ENCODE measurements at places on chromosomes 12 and 14.

DNA sequence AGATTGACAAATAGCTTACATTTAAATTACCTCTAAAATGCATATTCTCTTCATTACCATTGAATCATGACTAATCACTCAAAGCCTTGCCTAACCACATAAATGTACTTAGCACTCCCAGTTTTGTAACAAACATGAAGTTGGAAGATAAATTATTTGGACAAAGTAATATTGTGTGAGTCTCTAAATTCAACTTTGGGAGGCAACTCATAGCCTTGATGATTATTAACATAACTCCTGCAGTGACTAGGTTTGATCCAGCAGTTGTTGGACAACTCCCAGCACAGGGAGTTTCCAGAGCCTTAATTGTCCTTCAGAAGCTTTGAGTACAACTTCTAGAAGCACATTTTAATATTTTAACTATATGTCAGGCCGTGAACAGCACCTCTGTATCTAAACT is 153.4 kb upstream of the PDZRN4 start:
- peak; percentile 1 for DNase-seq

GRCh38 chr12:96078231-96079135 is 43.1 kb upstream of the LTA4H start:
- no peak for DNase-seq

- DNase-seq, result no peak
These were observed 32.6 kb downstream of the NUAK1 start for GRCh38 chr12:106106061-106106566.

DNA sequence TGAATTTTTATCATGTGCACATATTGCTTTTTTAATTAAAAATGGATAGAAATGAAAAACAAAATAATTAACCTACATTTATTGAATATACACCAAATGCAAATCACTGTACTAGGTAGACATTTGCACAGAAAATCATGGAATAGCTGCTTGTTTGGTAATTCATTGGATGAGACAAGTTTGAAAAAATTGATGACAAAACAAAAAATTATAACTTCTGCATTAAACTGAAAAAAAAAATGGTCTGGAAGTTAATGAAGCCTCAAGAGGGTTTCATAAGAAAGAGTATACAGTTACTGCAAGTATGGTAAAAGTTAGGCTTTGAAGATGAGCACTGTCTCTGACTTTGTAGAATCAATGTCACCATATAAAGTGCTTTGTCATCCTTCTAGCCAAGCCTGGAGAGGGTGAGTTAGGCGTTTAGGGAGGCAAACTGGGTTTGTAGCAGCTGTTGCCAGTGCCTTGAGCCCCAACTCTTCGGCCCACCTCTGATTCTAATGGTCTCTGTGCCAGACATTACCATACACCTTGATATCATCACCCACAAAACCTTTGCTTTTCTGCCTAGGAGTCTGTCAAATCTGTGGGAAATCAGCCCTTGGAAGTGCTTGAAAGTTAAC is 291.1 kb upstream of the CLEC14A start:
- no peak for DNase-seq

DNA sequence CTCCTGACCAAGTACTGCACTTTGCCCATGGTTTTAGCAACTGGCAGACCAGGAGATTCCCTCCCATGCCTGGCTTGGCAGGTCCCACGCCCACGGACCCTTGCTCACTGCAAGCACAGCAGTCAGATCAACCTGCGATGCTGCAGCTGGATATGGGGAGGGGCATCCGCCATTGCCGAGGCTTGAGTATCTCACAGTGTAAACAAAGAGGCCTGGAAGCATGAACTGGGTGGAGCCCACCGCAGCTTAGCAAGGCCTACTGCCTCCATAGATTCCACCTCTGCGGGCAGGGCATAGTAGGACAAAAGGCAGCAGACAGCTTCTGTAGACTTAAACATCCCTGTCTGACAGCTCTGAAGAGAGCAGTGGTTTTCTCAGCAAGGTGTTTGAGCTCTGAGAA is 479.8 kb downstream of the FUT8 start:
- DNase-seq, result no peak

DNA sequence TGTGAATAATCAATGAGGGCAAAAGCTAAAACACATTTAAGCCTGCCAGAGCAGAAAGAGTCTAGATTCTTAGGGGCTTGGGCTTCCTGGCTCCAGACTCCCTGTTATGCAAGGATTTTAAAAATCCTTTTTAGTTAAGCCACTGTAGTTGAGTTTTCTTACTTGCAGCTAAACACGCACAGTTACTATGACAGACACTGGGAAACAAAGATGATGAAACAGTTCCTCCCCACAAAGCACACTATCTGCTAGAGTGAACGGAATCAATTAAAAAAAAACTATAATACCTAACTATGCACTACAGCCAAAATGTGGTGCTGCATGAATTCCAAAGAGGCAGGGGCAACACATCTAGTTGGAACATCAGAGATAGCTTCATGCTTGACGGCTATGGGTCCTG is 28.2 kb downstream of the RPS6KA5 start:
- no peak for DNase-seq

DNA sequence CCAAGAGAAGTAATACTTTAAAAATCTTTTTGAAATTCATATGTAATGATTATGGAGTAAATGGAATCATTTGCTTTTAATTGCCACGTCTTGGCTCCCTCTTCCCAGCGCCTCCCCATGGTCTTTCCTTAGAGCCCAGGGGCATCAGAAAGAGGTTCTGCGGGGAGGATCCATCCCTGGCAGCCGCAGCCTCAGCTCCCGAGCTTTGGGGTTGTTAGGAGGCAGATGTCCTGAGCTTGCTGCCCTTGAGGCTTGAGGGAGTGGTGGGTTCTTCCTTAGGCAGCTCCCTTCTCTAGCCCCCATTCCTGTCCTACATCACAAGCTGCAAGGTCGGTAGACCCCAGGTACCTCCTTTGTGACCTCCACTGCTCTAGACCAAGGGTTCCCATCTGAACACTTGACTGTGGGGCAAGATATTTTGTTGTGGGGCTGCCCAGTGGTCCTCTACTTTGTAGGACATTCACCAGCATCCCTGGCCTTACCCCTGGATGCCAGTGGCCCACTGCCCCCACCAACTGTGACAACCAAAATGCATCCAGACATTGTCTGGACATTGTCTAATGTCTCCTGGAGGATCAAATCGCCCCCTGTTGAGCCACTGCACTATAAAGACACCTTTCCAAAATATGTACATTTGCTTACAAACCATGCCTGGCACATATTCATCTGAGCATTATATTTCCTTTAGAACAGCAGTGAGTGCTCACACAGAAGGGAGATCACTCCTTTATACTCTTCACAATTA is 6.3 kb downstream of the PPP2R5C start:
- DNase-seq, result no peak

DNA sequence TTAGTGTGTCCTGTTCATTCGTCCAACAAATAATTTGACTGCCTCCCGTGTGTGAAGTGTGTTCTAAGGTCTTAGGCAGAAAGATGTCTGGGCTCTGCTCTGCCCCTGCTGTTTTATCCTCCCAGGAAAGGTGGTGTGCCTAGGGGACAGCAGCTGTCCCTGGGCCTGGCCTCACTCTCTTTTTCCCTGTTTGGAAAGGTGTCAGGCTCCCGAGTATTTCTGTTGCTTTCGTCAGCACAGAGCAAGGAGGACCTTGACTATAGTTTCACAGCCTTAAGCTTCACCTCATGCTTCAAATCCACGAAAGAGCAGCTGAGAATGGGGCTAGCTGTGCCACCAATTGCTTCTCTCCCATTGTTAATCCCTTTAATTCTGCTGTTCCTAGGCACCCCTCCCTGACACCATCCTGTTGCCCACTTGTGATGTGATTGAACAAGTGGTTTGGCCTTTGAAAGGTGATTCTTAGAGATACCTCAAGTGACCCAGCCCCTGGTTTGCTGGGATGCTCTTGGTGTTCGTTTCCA is 54.2 kb downstream of the TGFB3 start:
- no peak for DNase-seq

DNA sequence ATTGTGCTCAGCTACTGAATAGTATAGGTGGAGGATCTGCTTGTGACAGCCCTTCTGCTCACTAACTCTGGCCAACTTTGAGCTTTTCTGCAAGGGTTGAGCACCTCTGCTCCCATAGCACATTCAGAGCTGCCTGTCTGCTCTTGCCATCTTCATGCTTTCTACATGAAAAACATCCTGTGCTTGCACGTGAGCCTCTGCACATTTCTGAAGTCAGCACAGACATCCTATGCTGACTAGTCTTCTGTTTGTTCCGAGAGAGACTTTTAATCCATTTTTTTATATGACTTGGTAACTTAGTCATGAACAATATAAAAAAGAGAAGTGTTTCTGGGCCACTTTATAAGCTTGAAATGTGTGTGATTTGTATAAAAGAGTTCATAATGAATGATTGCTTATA is 969.3 kb downstream of the TMTC2 start:
- no peak for DNase-seq

DNA sequence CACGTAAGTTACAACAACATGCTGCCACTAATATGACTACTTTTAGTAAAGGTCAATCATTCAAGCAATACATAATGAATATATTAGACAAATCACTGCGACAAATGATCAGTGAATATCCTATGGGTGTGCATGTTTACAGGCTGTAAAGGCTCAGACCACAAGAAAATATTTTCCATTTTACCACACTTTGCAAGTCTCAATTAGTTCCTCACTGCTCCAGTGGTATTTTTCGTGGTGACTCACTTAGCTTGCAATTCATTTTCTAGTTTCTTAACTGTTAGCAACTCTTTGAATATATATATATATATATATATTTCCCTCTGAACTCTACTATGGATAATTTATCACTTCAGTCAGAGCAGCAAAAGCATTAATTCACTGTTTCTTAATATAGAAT is 96.9 kb downstream of the EML5 start:
- DNase-seq, result peak; percentile 4

GRCh38 chr12:3740480-3741231 is 12.3 kb downstream of the CRACR2A start:
- no peak for DNase-seq

GRCh38 chr12:110785240-110785639 is 42.5 kb upstream of the PPP1CC start:
- no peak for DNase-seq
